ENCODE measurements at places on chromosomes 16 and 17.

DNA sequence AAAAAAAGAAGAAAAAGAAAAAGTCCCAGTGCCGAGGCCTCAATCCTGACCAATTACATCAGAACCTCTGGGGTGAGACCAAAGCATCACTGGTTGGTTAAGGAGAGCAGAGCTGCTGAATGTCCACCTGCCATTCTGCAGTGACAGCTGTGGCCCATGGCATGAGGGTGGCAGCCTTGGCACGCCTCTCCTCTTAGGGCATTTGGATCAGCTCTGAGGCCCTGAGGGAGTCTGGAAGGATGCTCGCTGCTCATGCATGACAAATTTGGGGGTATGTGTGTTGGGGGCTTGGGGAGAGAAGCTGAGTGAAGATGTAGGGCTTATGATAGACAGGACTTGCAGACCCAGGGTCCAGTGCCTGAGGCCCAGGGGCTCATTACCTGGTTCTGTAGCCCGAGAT is 26.3 kb downstream of the MYLK3 start:
- DNase-seq: no peak

- no peak for DNase-seq
Observed at GRCh38 chr16:10583269-10583668, 2.9 kb upstream of the EMP2 start.

GRCh38 chr16:63200940-63201339 is 1164.7 kb upstream of the CDH8 start:
- no peak for DNase-seq

DNA sequence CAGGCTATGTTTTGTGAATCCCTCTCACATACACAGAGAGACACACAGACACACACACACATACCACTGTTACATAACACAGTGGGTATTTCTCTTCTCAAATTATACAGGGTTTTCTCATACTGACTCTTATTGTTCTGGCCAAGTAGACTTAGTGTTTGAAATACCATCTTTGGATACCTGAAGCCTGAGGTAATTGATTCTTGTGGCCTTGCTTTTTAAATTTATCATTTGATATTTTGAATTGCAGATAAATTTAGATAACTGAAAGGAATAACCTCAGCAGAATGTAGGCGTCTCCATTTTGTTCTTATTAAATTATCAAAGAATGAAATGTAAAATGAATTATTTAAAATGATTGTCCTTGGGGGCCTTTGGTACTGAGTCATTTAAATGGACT is 223.8 kb downstream of the LGALS9B start:
- no peak for DNase-seq

Data from amniotic stem cell (primary cell).